ENCODE measurements at places on chromosomes 3 and 15.

DNA sequence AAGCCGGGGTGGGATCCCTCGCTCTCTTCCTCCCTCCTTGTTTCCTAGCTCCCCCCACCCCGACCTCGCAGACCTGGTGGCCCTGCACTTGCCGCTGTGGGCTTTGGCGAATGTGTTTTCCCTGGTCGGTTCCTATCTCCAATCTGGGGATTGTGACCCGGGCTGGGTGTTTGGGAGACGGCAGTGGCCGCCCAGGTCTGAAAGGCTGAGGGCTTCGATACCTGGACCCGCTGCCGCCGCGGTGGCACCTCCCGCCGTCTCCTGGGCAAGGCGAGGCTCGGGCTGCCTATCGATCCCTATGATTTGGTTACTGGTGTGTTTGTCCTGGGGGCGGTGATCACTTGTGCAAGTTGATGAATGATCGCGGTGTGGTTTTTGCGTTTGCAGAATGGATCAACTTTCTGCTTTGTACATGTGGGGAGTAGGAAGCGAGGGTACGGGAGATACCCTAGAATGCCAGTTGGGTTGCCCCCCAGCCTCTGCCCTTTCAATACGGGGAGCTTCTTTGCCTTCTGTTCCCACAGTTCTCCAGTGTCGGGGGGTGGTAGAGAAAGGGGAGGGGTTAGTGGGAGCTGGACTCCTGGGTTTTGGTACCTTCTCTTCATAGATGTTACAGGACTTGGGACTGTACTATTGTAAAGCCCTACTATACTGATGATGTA is 3.0 kb downstream of the BBX start:
- no peak for DNase-seq

DNA sequence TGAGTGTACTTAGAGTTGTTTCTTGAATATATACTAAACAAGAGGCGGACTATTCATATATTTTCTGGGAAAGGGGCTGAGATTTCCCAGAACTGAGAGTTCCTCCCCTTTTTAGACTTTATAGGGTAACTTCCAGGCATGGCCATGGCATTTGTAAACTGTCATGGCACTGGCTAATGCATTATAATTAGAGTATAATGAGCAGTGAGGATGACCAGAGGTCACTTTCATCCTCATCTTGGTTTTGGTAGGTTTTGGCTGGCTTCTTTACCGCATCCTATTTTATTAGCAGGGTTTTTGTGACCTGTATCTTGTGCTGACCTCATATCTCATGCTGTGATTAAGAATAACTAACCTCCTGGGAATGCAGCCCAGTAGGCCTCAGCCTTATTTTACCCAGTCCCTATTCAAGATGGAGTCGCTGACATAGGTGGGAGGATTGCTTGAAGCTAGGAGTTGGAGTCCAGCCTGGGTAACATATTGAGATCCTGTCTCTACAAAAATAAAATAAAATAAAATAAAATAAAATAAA is 91.4 kb downstream of the MOBP start:
- no peak for DNase-seq

DNA sequence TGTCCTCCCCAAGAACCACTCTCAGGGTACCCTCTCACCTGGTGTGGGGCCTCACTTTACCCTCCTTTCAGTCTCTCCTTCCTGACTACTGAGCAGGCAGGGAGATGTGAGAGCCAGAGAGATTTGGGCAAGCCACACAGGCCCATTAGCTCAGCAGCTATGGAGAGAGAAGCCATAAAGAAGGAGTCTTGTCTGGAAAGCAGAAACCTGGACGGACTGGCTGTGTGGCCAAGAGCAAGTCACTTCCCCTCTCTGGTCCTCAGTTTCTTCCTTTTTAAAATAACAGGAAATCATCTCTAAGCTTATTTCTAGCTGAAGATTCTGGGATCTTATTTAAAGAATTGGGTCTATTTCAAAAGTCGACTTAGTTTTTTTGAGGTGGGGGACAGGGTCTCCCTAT is 65.8 kb upstream of the ZNF148 start:
- DNase-seq: no peak

GRCh38 chr3:115590873-115591272 is 32.4 kb upstream of the GAP43 start:
- no peak for DNase-seq

DNA sequence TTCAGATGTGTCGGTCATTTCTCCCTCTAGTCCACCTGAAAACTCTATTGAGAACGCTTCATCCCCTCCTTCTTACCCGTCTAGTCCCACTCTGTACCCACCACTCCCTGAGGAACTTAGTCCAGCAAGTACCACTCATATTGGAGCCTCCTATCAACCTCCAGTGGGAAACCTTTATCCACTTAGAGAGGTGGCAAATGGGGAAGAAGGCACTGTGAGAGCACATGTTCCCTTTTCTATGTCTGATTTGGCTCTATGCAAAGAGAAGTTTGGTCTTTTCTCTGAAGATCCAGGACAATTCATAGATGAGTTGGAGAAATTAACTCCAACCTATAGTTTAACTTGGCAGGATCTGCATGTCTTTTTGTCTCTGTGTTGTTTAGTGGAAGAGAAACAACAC is 17.0 kb upstream of the RPN1 start:
- DNase-seq: no peak

GRCh38 chr3:133388696-133389395 is 11.0 kb upstream of the BFSP2 start:
- no peak for DNase-seq

GRCh38 chr3:38421679-38422336 is 31.9 kb upstream of the ACVR2B start:
- DNase-seq: no peak

DNA sequence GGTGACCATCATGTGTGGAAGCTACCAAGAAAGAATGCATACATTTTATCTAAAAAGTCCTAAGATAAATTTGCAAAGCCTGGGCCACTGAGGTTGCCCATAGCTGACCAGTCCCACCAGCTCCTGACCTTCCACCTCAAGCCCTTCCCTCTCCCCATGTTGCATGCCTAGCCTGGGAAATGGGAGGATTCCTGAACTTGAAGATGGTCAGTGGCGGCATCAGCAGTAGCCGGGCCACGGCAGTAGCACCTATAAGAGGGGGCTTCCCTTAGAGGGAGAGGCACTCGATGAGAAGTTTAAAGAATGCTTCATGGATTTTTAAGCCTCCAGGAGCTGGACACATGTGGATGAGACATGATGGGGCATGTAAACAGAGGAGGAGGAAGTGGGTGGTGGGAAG is 172.1 kb downstream of the KLF13 start:
- no peak for DNase-seq

DNA sequence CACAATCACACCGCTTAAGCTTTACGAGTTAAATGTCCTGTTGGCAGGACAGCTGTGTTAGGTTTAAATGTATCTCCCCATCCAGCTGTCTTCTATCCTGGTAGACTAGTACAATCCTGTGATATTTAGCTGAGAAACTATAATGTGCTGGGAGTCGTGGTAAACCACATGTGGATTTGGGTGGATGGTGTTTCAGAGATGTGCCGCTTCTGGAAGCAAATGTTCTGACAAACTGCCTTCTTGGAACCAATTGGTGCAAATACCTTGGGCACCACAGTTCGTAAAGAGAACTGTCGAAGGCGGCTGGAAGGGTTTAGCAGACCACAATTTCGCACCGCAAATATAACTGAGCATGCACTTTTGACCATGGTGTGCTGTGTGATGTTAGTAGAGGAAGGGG is 15.0 kb downstream of the SCG5 start:
- DNase-seq: no peak

DNA sequence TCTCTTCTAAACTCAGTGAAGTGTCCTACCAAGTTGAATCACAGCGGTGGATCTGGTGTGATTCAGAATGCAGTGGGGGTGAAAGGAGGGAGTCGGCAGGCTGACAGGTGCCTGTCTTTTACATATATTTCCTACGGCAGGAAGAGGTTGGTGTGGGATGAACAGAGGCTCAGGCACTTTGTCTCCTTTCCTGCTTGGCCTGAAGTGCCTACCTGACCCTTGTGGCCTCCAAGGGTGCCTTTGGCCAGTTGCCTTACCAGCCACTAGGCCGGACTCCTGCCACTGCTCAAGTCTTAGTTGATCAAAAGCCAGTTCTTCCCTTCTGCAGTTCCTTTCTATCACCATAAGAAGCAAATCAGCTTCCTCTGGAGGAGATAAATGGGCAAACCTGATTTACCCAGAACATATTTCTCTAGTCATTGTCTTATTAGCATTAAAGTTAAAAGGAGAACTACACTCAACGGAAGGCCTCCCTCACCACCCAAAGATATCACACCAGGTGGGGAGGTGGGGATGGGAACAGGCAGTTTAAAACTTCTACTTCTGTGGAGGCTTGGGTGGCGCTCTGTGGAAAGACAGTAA is 52.1 kb downstream of the CRTC3 start:
- no peak for DNase-seq

DNA sequence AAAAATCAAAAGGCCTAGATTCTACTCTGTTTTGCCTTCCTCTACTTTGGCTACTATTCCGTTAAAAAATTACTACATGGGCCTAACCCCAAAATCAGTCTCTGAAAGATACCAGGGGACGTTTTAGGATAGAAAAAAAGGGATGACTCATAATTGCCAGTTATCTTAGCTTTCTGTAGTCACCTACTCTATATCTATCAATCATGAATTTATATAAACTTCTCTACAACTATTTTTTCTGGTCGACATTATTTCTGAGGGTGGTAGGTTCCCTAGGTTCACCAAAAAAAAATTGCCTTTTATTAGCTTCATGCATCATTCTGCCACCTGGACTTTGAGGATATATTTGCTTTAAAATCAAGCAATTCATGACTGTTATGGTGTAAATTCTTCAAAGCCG is 36.5 kb downstream of the RAF1 start:
- DNase-seq: no peak

GRCh38 chr15:98799461-98800390 is 151.4 kb downstream of the IGF1R start:
- peak; percentile 36 for DNase-seq

- peak; percentile 62 for DNase-seq
Observed at GRCh38 chr3:95302044-95302443, 1239.2 kb downstream of the NSUN3 start.

DNA sequence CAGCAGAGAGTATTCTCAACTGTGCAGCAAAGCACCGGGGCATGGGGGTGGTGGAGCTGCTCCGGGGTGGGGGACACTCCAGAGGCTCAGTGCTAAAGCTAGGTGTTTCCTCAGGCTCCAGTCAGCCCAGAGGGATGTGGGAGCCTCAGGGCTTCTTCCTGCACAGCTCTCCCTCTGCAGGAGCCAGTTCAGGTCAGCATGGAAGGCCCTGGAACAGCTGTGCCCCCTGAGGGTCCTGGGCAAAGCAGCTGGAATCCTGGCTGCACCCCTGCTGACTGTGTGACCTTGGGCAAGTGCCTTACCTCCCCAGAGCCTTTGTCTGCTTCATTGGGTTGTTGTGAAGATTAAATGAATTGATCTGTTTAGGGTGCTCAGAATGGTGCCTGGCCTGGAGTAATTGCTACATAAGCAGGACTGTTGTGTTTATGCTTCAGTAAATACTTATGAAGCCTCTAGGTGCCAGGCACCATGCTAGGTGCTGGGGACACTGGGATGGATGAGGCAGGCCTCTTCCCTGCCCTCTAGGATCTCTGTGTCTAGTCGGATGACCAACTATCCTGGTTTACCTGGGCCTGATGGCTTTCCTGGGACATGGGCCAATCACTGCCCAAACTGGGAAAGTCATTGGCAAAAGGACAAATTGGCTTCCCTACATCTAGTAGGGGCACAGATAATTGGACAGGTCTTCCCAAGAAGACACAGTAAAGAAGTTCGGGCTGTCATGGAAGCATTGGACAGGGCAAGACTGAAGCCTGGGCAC is 64.2 kb upstream of the LCTL start:
- DNase-seq: no peak

DNA sequence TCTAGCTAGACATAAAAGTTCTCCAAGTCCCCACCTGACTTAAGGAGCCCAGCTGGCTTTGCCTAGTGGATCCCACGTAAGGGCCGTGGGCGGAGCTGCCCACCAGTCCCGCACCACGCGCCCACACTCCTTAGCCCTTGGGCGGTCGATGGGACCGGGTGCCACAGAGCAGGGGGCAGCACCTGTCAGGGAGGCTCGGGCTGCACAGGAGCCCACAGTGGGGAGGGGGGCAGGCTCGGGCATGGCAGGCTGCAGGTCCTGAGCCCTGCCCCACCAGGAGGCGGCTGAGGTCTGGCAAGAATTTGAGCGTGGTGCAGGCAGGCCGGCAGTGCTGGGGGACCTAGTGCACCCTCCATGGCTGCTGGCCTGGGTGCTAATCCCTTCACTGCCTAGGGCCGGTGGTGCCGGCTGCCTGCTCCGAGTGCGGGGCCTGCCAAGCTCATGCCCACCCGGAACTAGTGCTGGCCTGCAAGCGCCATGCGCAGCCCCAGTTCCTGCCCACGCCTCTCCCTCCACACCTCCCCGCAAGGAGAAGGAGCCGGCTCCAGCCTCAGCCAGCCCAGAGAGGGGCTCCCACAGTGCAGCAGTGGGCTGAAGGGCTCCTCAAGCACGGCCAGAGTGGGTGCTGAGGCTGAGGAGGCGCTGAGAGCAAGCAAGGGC is 78.7 kb downstream of the SLC6A1 start:
- no peak for DNase-seq

DNA sequence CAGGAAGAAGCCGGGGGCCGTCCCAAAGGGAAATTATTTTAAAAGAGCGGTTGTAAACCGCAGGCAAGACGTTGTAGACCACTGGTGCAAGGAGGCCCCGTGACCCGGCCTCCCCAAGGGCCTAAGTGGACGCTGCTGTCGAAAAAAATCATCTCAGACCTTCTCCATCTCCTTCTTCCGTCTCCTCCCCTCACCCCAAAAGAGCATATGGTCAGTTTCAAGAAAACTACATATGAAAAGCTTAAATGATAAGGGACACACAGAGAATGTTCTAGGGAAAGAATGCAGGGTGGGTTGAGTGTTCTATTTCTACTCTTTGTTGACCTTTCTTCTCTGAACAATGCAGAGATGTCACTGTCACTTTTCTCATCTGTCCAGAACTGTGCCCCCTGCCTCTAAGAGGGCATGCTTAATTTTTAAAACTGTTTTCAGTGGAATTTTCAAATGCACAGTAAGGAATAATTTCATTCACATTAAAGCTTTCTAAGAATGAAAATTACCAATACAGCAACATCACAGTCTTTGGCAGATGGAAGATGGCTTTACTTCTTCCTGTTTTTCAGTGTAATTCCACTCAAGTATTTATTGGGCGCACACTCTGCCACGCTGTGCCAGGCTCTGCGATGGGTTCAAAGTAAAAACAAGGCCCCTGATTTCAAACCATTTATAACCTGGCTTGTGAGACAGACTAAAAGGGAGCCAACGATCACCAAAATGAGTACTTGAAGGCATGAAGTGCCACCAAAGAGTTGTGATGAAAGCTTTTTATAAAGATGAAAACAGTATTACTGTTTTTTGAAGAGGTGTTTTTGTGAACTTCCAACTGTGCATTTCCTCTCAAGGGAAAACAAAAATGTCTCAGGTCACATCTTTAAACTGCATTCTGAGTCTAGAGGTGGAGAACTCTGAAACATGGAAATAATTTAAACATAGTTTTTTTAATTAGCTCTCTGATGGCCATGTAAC is 891 bp upstream of the TOP2B start:
- peak; percentile 57 for DNase-seq

Measured in fibroblast of upper back skin (primary cell).